Activated T-cell treated with anti-CD3 and anti-CD28 coated beads, Interleukin-2, amount 50 U/mL, for 72 hours (primary cell): ENCODE measurements at places on chromosomes 2 and 18.

DNA sequence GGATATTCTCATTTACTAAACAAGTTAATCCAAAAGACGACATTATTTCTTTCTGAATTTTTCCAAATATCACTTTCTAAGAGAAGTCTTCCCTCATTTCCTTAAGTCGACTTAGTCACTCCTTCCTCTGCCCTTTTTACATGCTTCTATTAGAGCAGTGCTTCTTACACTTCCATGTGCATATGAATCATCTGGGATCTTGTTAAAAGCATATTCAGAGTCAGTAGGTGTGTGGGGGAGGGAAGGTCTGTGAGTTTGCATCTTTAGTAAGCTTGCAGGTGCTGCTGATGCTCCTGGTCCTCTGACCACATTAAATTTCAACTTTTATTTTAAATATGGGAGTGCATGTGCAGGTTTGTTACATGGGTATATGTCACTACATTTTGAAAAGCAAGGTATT is 582.6 kb downstream of the NRXN1 start:
- H3K27ac ChIP-seq = no peak overlapping the region
- H3K36me3 ChIP-seq = no peaks in the 10 kb centered on the region
- H3K27me3 ChIP-seq = no peaks in the 10 kb centered on the region
- no peak overlapping the region for H3K4me3 ChIP-seq
- H3K4me1 ChIP-seq = no peaks in the 10 kb centered on the region

GRCh38 chr2:65834062-65834461 is 401.7 kb upstream of the SPRED2 start:
- H3K36me3 ChIP-seq = no peaks in the 10 kb centered on the region
- H3K4me3 ChIP-seq = no peak overlapping the region
- no peak overlapping the region for H3K27ac ChIP-seq
- H3K27me3 ChIP-seq = no peaks in the 10 kb centered on the region
- no peak for DNase-seq
- no peaks in the 10 kb centered on the region for H3K4me1 ChIP-seq

DNA sequence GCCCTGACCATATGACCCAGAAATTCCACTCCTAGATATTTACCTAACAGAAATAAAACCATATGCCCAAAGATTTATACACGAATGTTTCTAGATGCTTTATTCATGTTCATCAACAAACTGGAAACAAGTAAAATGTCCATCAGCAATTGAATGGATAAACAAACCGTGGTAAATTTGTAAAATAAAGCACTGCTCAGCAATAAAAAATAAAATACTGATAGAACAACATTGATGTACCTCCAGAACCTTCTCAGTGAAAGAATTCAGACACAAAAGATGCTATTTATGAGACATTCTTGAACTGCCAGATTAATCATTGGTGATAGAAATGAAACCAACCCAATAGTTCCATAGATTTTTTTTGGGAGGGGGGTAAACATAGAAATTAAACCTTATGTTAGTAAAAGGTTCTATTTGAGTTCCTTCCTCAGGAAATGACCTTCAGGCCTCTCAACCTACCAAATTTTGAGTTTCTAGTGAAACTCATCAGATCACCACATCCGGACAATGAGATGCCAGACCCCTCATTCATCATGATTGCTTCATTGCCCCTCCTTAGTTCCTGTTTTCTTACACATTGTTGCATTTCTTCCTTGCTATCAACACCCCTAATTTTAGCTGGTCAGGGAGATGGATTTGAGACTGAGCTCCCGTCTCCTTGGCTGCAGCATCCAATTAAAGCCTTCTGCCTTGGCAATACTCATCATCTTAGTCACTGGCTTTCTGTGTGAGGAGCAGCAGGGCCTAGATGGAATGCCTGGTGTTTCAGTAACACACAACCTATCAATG is 203.5 kb downstream of the LPIN1 start:
- no peaks in the 10 kb centered on the region for H3K36me3 ChIP-seq
- H3K4me1 ChIP-seq = peaks cover 9% of the 10 kb centered on the region
- H3K27ac ChIP-seq = no peak overlapping the region

DNA sequence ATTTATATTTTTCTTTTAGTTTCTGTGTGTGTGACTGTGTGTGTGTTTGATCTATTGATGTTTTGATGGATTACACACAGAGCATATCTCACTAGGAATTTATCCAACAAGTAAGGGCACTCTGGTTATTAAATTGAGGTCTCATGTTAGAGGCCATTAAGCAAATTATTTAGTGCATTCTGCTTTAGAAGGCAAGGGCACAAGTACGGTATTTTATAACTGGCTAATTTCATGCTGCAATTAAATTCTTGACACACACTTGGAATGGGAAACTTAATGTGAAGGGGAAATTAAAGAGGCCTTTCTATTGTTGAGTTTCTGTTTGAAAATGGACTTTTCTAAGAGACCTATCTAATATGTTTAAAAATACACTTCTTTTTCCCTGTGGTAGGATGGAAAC is 25.8 kb downstream of the NYAP2 start:
- no peaks in the 10 kb centered on the region for H3K27me3 ChIP-seq
- H3K27ac ChIP-seq = no peak overlapping the region
- no peak overlapping the region for H3K4me3 ChIP-seq
- H3K4me1 ChIP-seq = no peaks in the 10 kb centered on the region
- H3K36me3 ChIP-seq = no peaks in the 10 kb centered on the region

GRCh38 chr2:180368881-180369280 is 361.8 kb upstream of the CWC22 start:
- no peaks in the 10 kb centered on the region for H3K4me1 ChIP-seq
- H3K36me3 ChIP-seq = no peaks in the 10 kb centered on the region
- no peak overlapping the region for H3K27ac ChIP-seq
- H3K27me3 ChIP-seq = no peaks in the 10 kb centered on the region
- H3K4me3 ChIP-seq = no peak overlapping the region
- DNase-seq = no peak

- H3K27me3 ChIP-seq = no peaks in the 10 kb centered on the region
- peaks cover 90% of the 10 kb centered on the region for H3K4me1 ChIP-seq
- peak overlapping the region; percentile 45 for H3K4me3 ChIP-seq
- DNase-seq = no peak
- peak overlapping the region; percentile 79 for H3K27ac ChIP-seq
These were observed 108.7 kb downstream of the ANKRD44 start for GRCh38 chr2:197201874-197202273.

GRCh38 chr2:232418466-232419244 is 12.0 kb downstream of the ALPG start:
- peak; percentile 31 for DNase-seq
- peaks cover 41% of the 10 kb centered on the region for H3K27me3 ChIP-seq
- no peaks in the 10 kb centered on the region for H3K36me3 ChIP-seq

DNA sequence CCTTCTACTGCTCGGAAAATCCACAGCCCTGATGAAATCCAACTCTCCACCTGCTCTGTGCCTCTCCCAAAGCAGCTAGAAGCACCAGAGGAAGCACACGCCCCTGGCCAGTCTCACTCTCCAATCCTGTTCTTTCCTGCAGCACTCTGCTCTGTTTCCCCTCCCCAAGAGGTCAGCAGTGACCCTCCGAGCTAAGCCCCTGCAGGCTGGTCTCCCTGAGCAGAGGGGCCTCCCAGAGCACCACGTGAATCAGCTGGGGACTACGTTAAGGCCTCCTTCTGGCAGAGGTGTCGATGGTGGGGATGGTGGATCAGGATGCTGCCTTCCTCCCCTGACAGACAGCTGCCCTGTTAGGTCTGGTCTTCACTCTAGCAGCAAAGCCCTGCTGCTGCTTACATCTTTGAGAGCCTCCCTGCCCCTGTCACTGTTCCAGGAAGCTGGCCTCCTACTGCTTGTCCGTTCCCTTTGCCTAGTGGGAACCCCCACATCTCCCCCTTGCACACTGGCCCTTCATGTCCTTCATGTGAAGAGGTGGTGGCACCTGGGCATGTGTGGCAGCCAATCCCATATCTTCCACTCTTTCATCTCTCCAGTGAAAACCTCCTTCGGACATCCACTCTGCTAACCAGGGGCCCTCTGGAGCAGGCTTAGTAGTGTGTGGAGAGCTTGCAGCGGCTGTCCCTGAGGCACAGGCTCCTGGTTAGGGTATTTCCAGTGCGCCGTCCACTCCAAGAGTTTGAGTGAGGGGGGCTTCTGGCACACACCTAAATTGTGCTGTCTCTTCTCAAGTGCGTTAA is 307.5 kb upstream of the HS6ST1 start:
- no peak overlapping the region for H3K27ac ChIP-seq
- no peak overlapping the region for H3K4me3 ChIP-seq
- no peak for DNase-seq
- peaks cover 14% of the 10 kb centered on the region for H3K27me3 ChIP-seq
- H3K36me3 ChIP-seq = no peaks in the 10 kb centered on the region

- H3K27me3 ChIP-seq = peaks cover 13% of the 10 kb centered on the region
- peak; percentile 17 for DNase-seq
- H3K36me3 ChIP-seq = no peaks in the 10 kb centered on the region
- H3K27ac ChIP-seq = peak overlapping the region; percentile 38
- peak overlapping the region; percentile 38 for H3K4me3 ChIP-seq
These were observed 24.2 kb upstream of the BZW1 start for GRCh38 chr2:200787351-200788120.

DNA sequence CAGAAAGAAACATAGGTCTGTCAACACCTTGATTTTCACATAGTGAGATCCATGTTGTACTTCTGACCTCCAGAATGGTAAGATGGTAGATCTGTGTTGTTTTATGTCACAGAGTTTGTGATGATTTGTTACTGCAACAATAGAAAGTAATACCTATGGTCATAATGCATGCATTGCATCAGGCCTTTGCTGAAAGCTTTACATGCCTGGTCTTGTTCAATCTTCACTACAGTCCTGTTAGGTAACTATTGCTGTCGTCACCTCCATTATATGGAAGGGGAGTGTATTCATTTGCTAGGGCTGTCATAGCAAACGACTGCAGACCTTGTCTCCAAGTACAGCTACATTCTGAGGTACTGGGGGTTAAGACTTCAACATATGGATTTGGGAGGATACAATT is 243.5 kb downstream of the ANAPC1 start:
- H3K27ac ChIP-seq = no peak overlapping the region
- DNase-seq = no peak
- peaks cover 8% of the 10 kb centered on the region for H3K4me1 ChIP-seq
- peaks cover 82% of the 10 kb centered on the region for H3K27me3 ChIP-seq
- no peak overlapping the region for H3K4me3 ChIP-seq

GRCh38 chr2:168671932-168672331 is 130.5 kb upstream of the NOSTRIN start:
- DNase-seq = no peak
- no peak overlapping the region for H3K27ac ChIP-seq
- no peaks in the 10 kb centered on the region for H3K36me3 ChIP-seq
- no peak overlapping the region for H3K4me3 ChIP-seq
- H3K27me3 ChIP-seq = no peaks in the 10 kb centered on the region

GRCh38 chr2:212777020-212777491 is 238.5 kb upstream of the ERBB4 start:
- no peak overlapping the region for H3K4me3 ChIP-seq
- no peaks in the 10 kb centered on the region for H3K4me1 ChIP-seq
- no peak overlapping the region for H3K27ac ChIP-seq
- peaks cover 6% of the 10 kb centered on the region for H3K27me3 ChIP-seq
- no peak for DNase-seq
- no peaks in the 10 kb centered on the region for H3K36me3 ChIP-seq

DNA sequence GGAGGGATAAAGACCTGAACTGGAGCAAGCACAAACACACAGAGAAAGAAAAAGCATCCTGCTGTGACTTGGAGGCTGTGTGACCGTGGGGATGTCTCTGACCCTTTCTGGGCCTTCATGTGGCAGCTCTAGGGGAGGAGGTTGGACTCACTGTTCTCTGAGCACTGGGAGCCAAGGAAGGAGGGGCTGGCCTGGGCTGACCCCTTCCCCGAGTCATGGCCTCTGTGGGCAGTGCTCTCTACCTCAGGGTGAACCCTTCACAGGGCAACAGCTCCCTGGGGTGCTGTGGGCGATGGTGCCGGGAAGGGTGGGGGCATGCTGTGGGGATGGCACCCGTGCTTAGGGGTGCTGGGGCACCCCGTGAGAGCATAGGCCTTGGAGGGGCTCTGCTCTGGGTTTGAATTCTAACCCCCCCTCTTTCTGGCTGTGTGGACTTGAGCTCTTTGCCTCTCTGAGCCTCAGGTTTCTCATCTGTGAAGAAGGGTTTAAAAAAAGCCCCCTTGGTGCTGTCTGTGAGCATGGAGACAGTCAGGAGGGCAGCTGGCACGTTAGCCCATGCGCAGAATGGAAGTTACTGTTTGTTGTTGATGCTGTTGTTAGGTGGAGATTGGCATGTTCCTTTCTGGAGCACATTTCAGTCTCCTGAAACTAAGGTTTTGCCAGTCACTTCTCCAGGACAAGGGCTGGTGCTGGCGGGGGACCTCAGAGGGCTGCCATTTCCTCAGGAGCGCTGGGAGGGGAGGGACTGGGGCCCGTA is 700 bp downstream of the TOGARAM2 start:
- no peak overlapping the region for H3K4me3 ChIP-seq
- no peak overlapping the region for H3K27ac ChIP-seq
- no peaks in the 10 kb centered on the region for H3K36me3 ChIP-seq
- no peak for DNase-seq
- H3K4me1 ChIP-seq = no peaks in the 10 kb centered on the region
- H3K27me3 ChIP-seq = no peaks in the 10 kb centered on the region

- no peaks in the 10 kb centered on the region for H3K4me1 ChIP-seq
- no peaks in the 10 kb centered on the region for H3K36me3 ChIP-seq
These were observed 409.6 kb upstream of the TMEFF2 start for GRCh38 chr2:192604295-192604694.

DNA sequence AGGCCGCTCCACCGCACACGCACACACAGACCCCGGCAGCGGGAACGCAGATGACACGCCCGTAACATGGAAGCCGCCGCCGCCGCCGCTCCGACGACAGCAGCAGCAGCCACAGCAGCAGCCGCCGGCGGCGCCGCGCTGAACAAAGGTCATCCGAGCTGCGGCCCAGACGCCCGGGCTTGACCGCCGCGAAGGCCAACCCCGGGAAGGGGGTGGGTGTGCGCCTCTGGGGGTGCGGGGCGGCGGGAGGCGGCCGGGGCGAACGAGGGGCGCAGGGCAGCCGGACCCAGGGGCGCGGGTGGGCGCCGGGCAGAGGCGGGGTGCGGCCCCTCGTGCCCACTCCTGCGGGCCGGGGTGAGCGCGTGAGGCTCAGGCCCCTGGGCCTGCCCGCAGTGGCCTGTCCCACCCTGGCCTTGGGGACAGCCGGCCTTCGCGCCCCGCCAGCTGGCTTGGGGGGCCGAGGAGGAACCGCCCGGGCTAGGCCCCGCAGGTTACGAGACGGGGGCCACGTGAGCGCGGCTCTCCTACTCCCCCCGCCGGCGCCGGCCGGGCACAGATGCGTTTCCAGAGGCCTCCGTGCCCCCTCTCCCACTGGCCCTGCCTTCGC is 1.0 kb upstream of the ZNF532 start:
- H3K27me3 ChIP-seq = peaks cover 78% of the 10 kb centered on the region
- no peak overlapping the region for H3K27ac ChIP-seq
- H3K4me1 ChIP-seq = peaks cover 10% of the 10 kb centered on the region
- peak overlapping the region; percentile 40 for H3K4me3 ChIP-seq
- peak; percentile 50 for DNase-seq
- no peaks in the 10 kb centered on the region for H3K36me3 ChIP-seq

DNA sequence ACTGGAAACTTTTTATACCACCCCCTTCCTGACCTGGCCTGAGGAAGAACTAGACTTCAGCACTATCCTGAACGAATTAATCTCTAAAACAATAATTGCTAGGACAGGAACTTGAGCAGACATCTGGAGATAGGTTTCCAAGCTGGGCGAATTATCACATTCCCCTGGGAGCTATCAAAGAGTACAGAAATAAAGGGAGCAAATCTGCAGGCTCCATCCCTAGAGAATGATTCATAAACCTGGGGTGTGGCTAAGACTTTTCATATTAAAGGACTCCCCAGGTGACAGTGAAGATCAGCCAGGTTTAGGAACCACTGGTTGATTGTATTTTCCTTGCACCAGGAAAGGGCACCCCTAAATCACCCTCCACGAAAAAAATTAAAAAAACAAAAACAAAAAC is 105.6 kb upstream of the NOL4 start:
- no peaks in the 10 kb centered on the region for H3K27me3 ChIP-seq
- DNase-seq = no peak
- H3K4me3 ChIP-seq = no peak overlapping the region
- H3K27ac ChIP-seq = no peak overlapping the region
- no peaks in the 10 kb centered on the region for H3K36me3 ChIP-seq
